ENCODE measurements at places on chromosomes 1 and 21.

DNA sequence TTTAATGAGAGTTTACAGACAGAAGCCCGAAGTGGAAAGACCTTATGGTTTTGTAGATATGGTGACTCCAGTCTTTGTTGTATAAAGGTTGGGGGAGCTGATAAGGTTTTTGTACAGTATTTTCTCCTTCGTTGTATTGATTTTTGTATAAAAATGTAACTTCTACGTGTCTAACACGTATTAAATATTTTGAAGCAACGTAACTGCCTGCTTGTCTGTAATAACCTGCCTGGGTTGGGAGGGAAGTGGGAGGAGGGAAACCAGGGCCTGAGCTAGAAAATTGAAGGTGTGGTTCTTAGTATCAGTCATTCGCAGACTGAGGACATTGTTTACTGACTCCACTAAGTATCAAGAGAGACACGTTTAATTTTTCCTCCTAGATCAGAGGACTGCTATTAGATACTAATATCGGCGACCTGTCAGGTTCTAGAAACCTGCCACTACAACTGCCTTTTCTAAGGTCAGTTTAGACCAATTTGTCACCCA lies 2.2 kb downstream of the IER5 start:
- DNase-seq: no peak

GRCh38 chr1:71228742-71229365 lies 148.0 kb upstream of the ZRANB2 start:
- no peak for DNase-seq

GRCh38 chr1:171180670-171181069 lies 4.4 kb upstream of the FMO2 start:
- no peak for DNase-seq

DNA sequence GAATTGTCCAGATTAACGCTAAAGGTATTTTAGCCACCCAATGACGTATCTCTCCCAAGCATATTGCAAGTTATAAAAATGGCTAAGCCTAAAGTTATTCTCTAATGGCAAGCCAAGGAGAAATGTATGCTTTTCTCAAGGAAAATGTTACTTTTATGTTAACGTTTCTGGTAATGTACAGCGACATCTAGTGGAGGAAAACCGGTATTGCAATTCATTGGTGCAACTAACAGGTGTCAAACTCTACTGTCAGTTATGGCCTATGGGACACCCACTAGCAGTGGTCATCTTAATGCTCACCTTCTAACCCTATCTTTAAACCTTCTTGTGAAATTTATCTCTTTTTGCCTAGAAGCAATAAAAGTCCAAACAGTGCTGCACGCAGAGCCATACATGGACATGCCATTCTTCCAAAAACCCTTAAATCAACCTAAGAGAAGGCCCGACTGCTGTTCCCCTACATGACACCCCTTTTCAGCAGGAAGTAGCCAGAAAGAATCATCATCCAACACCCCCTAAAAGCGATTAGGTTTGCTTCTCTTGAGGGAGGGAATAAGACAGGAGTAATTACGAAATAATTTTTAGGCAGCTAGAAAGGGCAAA lies 68.7 kb upstream of the LRIF1 start:
- DNase-seq: no peak

- no peak for DNase-seq
Measured at GRCh38 chr1:59674595-59674994, 140.2 kb upstream of the HOOK1 start.

- no peak for DNase-seq
Measured at GRCh38 chr1:167665469-167665868, 35.4 kb downstream of the RCSD1 start.

DNA sequence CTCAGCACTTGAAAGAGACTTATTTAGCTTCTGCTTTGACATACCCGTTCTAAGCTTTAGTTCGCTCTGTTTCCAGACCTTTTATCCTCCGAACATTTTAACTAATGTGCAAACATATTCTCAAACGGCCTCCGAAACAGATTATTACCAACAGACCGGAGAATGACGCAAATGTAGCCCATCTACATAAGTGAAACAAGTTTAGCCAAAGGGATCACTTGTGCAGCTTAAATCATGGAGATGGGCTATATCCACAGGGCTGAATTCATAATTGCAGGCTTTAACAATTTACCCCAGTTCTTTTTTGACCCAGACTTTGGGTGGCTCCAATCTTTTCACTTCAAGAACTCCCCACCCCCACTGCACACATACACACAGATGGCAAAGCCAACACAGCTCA lies 119.7 kb downstream of the KCNH1 start:
- no peak for DNase-seq

GRCh38 chr1:180805316-180805715 lies 107.4 kb upstream of the KIAA1614 start:
- no peak for DNase-seq

- no peak for DNase-seq
Measured at GRCh38 chr1:151898519-151898991, 10.8 kb downstream of the THEM4 start.

DNA sequence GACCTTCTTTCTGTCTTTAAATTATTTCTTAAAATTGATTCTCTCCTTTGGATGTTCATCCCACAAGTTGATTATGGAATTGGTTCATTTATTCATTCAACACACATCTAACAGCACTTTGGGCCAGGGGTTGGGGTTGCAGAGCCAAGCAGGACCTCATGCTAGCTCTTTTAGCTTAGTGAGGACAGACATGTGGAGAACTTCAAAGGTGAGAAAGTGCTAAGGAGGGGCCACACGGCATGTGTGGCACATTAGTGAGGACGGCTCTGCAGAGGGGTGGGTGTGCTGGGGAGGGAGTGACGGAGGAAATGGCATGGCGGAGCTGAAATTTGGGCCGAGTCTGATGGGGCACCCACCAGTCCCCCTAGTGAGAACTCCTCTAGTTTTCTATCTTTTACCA lies 32.5 kb upstream of the VASH2 start:
- DNase-seq: no peak

DNA sequence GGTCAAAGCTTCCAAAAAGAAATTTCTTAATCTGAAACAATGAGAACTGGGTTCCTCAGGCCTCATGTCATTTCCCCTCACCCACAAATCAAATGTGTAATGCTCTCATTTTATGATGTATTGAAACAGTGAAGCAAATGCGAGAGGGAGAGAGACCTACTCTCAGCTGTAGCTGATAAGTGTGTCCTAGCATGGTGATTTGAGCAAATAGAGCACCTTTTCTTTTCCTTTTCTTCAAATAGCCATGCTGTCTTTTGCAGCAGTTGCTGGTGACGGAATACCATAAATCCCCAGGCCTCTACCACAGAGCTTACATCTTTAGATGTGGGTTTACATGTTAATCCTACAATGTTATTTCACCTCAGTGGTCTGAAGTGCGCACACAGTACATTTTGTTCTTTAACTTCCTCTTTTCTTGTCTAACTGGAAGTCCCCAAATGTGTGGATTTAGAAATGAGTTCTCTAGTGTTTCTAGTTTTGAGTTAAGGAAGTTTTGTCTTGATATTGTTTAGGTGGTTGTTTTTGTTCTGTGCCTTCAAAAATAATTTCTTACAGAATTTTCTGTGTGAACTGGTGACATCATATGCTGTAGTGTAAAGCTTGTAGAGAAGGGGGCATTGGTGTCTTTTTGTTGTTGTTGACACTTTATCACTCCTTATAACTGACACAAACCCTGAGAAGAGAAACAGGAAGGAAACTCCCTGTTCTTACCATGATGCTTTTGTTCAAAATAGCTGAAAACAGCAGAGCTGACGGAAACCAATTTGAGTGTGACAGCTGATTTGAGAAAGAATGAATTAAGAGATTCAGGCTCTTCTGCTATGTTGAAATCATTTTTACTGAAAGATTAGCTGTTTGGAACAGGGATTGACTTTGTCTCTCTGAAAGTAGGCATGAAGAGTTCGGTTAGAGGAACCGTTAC lies 12.2 kb downstream of the SMAP2 start:
- no peak for DNase-seq

DNA sequence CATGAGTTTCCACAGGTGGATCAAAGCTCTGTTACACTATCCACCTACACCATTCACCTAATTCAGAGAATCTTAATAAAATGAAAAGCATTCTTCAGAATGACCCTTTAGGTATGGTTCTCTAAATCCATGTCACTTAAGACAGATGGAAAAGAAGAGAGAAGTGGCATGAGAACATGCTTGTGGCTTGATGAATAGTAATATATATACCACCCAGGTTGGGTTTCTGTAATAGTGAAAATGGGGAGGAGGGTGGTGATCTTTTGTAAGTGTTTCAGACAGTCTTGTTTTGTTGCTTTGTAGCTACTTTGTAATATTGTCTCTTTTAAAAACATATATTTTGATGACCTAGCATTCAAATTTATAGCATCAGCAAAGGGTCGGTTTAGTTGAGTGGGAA lies 469.8 kb downstream of the USP25 start:
- no peak for DNase-seq

GRCh38 chr1:239233626-239234025 lies 152.7 kb upstream of the CHRM3 start:
- no peak for DNase-seq

GRCh38 chr1:98264727-98265126 lies 343.9 kb upstream of the DPYD start:
- no peak for DNase-seq

GRCh38 chr1:219185486-219186117 lies 11.9 kb downstream of the LYPLAL1 start:
- no peak for DNase-seq

DNA sequence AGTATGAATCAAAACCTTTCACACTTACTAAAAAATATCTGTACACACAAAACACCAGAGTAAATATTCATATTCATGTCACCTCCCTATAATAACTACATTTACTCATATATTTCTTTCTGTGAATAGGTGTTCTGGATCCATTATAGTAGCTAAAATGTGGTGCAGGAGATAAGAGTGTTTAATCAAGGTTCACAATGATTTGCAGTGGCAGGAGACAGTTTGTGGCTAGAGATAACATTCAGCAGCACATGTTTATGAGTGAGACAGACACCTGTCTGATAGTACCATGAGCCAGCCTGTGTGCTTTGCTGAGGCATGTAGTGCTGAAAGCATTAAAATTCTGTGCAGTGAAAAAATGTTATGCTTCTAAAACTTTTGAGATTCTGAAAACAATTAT lies 410.3 kb downstream of the SRGAP2C start:
- no peak for DNase-seq

- peak; percentile 30 for DNase-seq
Measured at GRCh38 chr1:84253891-84254290, 47.6 kb upstream of the SAMD13 start.

DNA sequence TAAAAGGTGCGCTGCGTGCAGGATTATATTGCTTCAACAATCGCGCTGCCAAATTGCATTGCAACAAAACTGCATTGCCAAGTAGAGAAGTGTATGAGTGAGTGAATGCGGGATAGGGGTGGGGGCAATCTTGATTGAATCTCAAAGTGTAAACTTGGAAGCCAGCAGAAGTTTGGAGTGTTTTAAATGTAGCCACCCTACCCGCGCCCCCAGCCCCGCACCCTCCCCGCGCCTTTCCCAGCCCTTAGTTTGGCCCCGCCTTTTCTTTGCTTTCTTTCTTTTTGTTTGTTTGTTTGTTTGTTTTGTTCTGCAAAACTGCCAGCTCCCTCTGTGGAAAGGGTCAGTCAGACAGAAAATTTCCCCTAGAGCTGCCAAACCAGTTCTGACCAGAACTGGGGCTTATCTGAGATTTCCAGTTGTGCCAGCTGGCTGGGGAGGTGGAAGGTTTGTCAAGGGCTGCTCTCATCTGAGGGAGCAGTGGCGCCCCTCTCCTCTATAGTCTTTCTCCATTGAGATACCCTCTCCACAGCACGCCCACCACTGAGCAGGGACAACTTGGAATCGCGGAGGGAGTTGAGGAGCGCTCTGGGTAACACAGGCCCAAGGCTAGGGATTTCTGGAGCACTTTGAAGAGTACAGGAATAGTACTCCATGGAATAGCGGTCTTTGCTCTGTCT lies 666 bp upstream of the BEND5 start:
- no peak for DNase-seq

GRCh38 chr1:167676205-167676915 lies 45.4 kb upstream of the MPZL1 start:
- no peak for DNase-seq

All from tibial artery (tissue), 4 donors.